Stimulated activated CD4-positive, alpha-beta T cell treated with anti-CD3 and anti-CD28 coated beads, Interleukin-4, amount 100 ng/mL, for 4 hours (primary cell): ENCODE measurements at places on chromosomes 6 and 20.

DNA sequence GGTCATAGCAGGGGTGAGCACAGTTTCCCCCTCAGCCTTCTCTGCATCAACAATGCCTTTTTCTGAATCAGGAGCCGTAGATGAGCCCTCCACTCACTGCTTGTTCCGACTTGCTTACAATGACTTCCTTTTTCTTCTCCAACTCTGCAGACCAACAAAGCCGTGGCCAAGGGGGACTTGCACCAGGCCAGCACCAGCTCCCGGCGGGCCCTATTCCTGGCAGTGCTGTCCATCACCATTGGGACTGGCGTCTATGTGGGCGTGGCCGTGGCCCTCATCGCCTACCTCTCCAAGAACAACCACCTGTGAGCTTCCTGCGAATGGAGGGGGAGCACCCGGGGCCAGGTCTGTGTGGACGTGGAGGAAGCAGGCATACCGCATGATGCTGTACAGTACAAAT is 195.8 kb downstream of the SYNDIG1 start:
- no peak for DNase-seq

DNA sequence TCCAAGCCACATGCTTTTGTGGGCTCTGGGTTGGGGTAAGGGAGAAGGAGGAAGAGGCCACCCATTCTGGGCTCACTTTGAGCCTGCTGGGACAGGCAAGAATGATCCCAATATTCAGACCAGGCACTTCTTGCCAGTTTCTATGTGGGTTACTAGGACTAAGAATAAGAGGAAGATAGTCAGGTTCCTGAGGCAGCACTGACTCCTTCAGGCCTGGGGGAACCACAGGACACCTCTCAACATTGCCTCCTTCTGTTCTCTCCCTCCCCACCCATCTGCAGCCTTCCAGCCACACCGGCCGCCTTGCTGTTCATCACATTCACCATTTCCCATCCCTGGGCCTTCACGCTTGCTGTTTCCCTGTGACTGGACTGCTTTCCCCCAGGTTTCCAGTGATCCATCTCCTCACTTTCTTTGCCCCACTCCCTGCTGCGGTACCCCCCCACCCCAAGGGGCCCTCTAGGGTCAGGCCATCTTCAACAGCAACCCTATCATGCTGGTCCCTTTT is 69.2 kb upstream of the SIRPA start:
- no peak for DNase-seq

DNA sequence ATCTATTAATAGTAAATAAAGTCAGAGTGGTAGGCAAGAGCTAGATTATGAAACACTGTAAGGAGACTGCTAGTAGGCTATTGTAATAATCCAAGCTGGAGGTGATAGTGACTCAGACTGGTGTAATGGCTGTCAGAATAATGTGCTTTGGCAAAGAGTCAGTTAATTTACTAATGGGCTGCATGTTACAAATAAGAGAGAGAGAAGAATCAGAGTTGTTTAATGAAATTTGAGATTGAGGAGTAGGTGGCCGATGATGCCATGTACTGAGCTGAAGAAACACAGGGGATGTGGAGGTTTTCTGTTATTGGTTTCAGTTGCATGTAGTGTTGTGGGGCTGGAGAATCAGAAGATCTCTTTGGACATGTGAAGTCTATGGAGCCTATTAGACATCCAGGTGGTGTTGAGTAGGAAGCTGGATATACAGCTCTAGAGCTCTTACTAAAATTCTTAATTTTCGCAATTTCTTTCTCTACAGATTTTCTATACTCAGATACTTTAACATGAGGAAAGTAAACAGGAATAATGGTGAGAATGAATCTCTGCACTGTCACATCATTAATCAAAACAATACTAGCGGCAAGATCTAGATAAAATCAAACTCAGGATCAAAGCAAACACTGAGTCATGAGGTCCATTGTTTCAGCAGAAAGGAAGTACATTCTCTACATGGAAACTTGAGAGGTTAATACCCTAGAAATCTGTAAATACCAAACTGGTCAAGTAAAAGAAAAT is 167.7 kb downstream of the SIM1 start:
- no peak for DNase-seq

- no peak for DNase-seq
Measured at GRCh38 chr6:108853077-108853476, 4.9 kb downstream of the ARMC2 start.

GRCh38 chr20:48374991-48375595 is 452.7 kb downstream of the PREX1 start:
- DNase-seq: no peak

GRCh38 chr6:139175389-139175948 is 40.6 kb downstream of the HECA start:
- DNase-seq: no peak

GRCh38 chr6:128731249-128732165 is 151.4 kb upstream of the LAMA2 start:
- DNase-seq: no peak

DNA sequence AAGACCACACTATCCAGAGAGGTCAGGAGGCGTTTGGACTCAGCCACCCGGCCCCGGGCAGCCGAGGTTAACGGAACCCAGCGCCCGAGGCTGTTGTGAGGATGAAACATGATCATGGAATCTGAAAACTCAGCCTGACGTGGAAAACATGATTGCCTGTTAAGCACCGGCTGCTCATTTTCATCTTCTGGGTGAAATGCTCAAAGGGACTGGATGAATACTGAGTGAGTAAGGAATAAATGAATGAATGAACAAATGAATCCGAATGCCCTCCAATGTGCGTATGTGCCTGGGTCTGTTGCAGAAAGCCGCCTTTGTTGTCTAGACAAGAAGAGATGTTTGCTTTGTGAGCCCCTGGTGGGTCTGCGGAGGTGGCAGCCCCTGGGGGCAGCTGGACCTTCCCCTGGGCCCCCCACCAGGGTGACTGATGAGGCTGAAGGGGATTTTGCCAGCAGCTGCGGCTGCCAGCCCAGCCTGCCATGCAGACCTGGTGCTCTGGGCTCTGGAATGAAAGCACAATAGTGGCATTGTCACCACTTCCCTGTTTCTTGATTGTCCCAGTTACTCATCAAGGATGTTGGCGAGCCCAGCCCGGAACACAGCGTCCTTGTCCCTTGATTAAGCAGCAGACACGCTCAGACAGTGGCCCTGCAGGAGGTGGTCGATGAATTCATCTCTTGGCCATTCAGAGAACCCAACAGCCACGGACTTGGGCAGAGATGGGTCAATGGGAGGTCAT is 211.1 kb downstream of the ANKRD60 start:
- DNase-seq: no peak

DNA sequence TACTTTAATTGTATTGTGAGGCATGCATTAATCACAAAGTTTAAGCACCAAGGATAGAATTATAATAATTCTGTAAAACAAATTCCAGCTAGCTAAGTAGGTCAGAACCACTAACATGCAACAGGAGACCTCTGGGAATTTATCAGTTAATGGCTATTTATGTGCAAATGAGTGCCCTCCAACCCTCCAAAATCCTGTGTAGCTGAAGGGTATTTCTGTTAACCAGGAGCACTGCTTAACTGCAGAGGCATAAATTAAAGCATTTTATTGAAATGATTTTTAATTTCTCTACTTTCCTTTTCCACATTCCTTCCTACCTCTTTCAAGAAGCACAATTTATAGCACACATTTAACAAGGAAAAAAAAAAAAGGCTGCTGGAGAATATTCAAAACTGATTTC is 77.0 kb downstream of the MMS22L start:
- DNase-seq: no peak

DNA sequence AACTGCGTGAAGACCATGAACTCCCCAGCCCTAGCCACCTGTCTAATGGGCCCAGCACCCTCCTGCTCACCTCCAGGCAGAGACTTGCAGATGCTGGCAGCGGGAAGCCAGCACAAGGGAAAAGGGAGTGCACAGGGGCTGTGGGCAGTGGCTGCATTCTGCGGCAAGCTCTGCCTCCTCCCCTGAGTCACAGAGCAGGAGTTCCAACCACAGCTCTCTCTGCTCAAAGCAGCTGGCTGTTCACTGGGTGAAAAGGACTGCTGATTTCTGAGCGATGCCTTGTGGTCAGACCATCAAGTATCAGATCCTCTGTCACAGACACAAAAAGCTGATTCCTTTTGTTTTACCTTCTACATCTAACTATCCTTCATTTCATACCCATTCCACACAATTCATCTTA is 10.5 kb downstream of the NKX2-2 start:
- DNase-seq: no peak

DNA sequence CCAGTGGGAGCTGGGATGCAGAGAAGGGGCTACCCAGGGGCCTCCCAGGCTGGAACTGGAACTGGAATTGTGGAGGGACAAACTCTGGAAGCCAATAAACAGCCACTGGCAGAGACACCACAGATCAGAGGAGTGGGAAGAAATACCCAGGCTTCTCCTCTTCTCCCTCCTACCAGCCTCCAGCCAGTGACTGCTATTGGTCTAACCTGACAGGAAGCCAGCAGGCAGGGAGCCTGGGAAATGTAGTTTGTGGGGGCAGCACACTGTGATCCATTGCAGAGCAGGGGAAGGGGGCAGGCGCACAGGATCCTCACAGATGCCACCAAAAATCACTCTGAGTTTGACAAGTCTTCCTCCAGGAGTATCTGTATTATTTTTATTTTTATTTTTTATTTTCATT is 12.1 kb upstream of the MLN start:
- no peak for DNase-seq

- DNase-seq: no peak
Measured at GRCh38 chr6:136706430-136706829, 85.8 kb downstream of the MAP3K5 start.
